Epithelial cell of proximal tubule (primary cell): ENCODE measurements at places on chromosomes 3 and 15. TPM values are rescaled to one million over a fixed set of nuclear protein-coding genes. Genes with fewer than 3 reads are reported as not detected.

MTHFS gene
- total RNA-seq = 12.5 and 22.9 TPM in 2 replicates

HLTF gene
- 24.4 and 34.5 TPM in 2 replicates for total RNA-seq

LRTM1 gene
- total RNA-seq = not detected in 2 replicates

IL16 gene
- total RNA-seq = 0.12 TPM in 1 of 2 replicates, not detected in the other

ISLR2 gene
- not detected in 2 replicates for total RNA-seq

WDR72 gene
- total RNA-seq = 1.5 and 2.3 TPM in 2 replicates

RNU6-1 gene
- not detected in 2 replicates for total RNA-seq

TRH gene
- total RNA-seq = not detected in 2 replicates

THSD4 gene
- 23.9 and 73.5 TPM in 2 replicates for total RNA-seq

FBXL2 gene
- total RNA-seq = 10.8 and 13.4 TPM in 2 replicates

PLD1 gene
- total RNA-seq = 5.1 and 9.0 TPM in 2 replicates

DNA sequence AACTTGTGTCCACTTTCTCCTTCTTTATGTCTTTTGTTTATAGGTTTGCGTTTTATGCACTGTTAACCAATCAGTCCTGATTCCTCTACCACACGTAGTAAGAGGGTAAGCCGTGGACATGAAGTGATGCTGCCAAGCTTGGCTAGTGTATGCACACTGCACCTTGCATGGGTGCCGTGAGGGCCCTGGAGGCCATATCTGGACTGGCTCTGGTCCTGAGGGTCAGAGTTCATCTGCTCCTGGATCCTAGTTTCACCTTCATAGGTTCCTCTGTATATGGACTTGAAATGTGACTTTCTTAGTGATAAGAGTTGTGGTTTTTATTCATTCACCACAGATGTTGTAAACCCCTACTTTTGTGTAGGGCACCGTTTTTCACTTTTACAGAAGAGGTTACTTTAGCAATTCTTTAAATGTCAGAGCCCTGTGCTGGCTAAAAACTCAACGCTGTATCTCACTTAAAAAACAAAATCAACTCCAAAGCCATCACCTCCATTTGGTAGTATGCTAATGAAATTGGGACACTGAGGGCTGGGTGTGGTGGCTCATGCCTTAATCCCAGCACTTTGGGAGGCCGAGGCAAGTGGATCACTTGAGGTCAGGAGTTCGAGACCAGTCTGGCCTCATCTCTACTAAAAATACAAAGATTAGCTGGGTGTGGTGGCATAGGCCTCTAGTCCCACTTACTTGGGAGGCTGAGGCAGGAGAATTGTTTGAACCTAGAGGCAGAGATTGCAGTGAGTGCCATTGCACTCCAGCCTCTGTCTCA is 22.9 kb downstream of the SIAH2 start:
- no peak for DNase-seq

- no peak for DNase-seq
Measured at GRCh38 chr3:39098473-39099000, 8.9 kb downstream of the GORASP1 start.

GRCh38 chr3:157117875-157118654 is 41.9 kb downstream of the CCNL1 start:
- DNase-seq = no peak

DNA sequence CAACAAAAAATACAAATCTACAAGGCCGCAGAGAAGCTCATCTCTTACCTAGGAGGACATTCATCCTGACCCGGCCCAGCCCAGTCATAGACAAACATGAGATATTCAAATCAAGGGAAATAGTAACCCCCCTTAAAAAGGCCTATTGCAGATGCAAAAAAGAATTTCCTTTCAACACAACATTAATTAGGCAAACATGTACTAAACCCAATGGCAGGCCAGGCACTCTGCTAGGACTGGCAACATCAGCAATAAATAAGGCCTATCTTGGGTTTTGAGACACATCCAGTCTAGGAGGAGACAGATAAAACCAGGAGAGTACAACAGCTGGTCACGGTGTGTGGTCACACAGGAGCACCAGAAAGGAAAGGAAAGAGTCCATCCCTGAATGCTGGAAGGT is 61.4 kb downstream of the ADCY5 start:
- no peak for DNase-seq

DNA sequence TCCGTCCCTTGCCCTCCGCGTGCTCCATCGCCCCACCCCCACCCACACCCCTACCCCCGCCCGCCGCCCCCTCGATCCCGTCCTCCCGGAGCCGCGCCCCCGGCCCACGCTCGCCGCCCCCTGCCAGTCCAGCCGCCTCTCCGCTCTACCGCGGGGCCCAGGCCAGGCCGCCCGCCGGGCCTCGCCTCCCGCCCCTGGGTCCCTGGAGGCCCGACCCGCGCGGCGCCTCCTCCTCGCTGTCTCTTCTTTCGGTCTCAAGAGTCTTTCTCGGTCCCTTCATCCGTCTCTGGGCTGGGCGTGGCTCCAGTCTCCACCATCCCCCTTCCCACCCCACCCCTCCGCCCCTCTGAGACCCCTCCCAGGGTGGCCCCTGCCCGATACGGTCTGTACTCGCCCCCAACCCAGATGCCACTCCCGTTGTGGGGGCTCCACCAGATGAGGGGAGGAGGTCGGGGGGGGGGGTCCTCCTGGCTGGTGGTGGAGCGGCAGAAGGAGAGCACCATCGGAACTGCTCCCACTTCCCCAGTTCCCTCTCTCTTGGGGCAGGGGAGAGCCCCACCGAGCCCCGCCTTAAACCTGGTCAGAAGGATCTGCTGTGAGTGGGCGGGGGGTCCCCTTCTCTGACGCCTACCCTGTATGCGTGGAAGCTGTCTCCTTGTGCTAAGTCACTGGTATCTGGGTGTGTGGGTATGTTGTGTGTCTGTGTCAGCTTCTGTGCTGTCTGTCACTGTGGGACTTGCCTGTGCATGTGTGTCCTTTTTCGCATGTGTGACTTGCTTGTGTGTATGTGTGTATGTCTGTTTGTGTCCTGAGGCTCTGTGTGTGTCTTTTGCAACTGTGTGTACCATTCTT is 1.0 kb downstream of the PRKCD start:
- DNase-seq = no peak

- no peak for DNase-seq
Measured at GRCh38 chr15:48703544-48703943, 58.0 kb upstream of the FBN1 start.

DNA sequence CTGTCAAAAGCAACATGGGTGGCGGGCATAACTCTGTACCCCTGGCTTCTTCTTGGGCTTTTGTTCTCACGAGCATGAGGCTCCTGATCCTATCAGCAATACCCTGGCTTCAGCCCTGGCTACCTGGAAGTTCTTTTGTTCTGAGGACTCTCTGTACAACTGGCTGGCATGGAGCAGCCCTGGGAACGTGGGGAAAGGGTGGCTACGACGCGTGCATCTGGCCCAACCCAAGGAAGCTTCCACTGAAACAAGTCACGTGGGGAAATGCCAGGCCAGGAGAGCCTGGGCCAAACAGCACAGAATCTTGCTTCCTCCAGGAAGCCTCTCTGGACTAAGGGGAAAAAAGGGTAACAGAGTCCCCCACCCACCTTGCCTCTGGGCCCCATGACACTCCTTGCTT is 22.7 kb upstream of the ATP2B2 start:
- DNase-seq = no peak

DNA sequence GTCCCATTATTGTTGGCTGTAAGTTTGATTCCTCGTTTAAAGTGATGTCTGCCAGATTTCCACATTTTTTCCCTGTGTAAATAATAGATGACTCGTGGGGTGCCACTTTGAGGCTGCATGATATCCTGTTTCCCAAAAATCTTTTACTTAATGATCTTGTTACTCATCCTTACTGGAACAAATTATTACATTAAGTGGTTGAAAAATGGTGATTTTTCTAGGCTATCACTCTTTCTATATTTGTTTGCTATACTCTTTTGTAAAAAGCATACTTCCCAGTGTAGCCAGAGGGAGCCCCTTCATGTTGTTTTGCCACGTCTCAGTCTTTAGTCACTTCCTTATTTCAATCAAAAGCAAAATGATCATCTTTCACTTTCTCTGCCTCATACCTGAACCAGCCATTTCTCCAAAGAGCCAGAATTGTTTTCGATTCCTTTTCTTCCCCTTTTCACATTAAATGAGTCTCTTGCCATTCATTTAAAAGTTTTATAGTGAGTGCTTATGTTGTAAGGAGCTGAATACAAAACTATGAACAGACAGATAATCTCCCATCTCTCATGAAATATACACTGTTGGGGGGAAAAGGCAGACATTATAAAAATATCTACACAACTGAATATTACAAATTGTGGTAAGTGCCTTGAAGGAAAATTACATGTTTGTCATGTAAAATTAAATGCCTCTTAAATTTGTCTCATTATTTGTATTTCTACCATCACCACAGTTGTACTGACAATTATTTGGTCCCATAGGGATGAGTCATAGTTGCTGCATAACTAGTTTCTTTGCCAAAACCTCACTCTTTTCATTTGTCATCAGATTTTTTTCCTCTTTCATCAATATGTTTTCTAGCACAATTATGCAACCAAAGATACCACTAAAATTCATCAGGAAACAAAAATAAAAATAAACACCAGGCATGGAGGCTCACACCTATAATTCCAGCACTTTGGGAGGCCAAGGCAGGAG is 41.5 kb downstream of the ADGRG7 start:
- DNase-seq = no peak

GRCh38 chr15:83571820-83572707 is 81.9 kb upstream of the ADAMTSL3 start:
- no peak for DNase-seq

- no peak for DNase-seq
Measured at GRCh38 chr3:156180077-156180476, 59.7 kb downstream of the KCNAB1 start.

- DNase-seq = no peak
Measured at GRCh38 chr3:176690083-176690869, 507.0 kb downstream of the TBL1XR1 start.

- peak; percentile 38 for DNase-seq
Measured at GRCh38 chr3:153927107-153927506, 194.1 kb upstream of the ARHGEF26 start.

GRCh38 chr15:101844916-101845315 is 32.9 kb downstream of the OR4F15 start:
- no peak for DNase-seq

- DNase-seq = peak; percentile 84
Measured at GRCh38 chr3:5194801-5195509, 7.4 kb downstream of the EDEM1 start.

GRCh38 chr15:62809968-62810260 is 232.6 kb upstream of the TPM1 start:
- DNase-seq = no peak

GRCh38 chr15:41183581-41183980 is 47.0 kb downstream of the EXD1 start:
- DNase-seq = no peak

GRCh38 chr15:66477011-66477410 is 20.6 kb downstream of the SNAPC5 start:
- no peak for DNase-seq

DNA sequence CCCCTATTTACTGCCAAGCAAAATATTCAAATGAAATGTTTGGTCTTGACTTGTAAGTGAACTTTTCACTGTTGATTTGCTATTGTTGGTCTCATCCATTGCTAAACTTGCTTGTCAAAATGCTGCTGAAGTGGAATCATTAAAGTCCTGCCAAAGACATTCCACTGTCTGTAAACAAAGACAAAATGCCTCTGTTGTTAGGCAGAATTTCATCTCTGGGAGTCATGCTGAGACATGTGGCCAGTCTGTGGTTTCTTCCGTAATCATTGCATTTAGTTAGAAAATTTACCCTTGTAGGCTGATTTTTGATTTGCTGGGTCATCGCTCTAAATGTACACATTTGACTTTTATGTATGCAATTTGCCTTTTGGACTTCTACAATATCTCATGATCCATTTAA is 577.7 kb downstream of the MECOM start:
- DNase-seq = peak; percentile 41

- DNase-seq = no peak
Measured at GRCh38 chr15:60713119-60714084, 234.5 kb upstream of the ICE2 start.

DNA sequence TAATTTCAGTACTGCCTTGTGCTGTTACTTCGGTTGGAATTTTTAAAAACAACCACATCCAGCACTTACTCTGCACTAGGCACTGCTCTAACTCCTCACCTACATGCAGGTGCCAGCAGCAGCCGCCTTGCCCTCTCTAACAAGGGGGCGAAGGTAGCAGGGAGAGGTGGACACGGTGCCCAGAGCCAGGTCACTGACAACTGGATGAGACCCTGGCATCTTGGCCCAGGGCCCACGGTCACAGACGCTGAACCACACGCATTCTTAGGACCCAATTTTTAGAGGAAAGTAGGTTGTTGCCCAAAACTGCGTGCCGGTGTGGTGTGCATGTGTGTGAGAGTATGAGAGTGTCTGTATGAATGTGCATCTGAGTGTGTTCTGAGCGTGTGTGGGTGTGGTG is 63.4 kb upstream of the GATA2 start:
- DNase-seq = no peak

GRCh38 chr3:184155644-184156521 is 706 bp downstream of the DVL3 start:
- no peak for DNase-seq

GRCh38 chr15:78614021-78614420 is 6.8 kb downstream of the CHRNA3 start:
- DNase-seq = no peak

DNA sequence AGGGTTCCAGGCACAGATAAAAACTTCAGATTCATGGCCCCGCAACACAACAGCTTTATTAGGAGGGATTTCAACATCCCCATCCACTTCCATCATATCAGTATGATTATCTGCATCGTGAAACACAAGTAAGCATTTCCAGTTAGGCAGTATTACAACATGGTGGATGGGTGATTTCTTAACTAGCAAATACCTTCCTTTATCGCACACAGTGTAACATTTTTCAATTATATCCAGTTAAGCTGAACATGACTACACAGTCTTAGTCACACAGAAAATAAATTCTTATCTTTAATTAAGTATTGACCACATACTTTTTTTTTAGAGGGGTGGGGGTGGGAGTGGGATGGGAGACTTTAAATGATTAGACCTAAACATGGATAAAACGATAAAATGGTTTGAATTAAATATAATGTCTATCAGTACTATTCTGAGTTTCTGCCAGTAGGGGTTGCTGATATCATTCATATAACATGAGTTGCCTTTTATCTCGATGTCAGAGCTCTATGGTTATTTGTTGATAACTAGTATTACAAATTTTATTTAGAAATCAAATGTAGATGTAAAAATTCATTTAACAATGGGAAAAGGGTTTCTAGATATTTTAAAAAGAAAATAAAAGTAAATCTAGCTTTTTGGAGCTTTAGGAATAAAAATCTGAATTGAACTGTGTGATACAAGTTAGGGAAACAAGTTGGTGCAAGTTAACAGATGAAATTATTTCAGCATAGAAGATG is 146.6 kb downstream of the TBL1XR1 start:
- DNase-seq = peak; percentile 22

DNA sequence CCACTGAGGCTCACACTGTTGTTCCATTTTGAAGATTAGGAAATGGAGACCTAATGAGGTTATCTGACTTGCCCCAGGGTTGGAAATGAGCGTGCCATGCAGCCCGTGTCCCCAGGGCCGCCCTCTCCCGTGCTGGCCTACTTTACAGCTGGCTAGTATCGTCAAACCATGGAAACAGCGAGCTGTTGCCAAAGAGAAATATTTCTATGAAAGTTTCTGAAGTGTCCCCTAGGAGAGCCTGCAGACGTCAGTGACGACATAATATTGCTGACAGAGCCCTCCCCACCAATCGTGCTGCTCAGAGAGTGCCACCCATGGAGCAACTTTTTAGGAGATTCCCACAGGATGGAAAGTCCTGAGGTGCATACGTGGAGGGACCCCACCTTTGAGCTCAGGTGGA is 11.2 kb upstream of the FAM174B start:
- no peak for DNase-seq

GRCh38 chr3:4373669-4374068 is 70.5 kb downstream of the SETMAR start:
- DNase-seq = no peak

GRCh38 chr3:177460047-177460446 is 262.8 kb upstream of the TBL1XR1 start:
- no peak for DNase-seq
